ENCODE measurements at places on chromosomes 12 and 14.

GRCh38 chr14:99772371-99773283 lies 20.6 kb upstream of the EML1 start:
- DNase-seq = no peak

DNA sequence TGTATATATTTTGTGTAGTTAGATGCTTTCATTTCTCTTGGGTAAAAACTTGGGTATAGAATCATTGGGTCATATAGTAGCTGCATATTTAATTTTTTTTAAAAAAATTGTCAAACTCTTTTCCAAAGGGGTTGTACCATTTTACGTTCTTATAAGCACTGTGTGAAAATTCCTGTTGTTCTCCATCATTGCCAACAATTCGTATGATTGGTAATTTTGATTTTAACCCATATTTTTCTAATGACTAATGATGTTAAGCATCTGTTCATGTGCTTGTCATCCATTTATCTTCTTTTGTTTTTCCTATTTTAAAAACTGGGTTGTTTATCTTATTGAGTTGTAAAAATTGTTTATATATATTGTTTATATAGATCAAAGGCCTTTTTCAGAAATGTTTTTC lies 77.4 kb downstream of the OTOGL start:
- DNase-seq = no peak

DNA sequence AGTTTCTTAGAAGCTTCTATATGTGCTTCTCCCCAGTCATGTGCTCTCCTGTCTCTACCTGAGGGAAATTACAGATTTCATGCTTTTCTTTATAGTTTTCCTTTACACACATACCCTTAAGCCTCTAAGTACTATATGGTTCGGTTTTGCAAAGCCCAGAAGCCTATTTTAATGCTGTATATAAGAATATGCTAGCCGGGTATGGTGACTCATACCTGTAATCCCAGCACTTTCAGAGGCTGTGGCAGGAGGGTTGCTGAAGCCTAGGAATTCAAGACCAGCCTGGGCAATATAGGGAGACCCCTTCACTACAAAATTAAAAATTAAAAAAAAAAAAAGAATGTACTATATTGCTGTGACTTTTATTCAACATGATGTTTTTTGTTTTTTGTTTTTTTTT lies 15.4 kb downstream of the DGLUCY start:
- no peak for DNase-seq

- DNase-seq = peak; percentile 35
These were observed 121.5 kb downstream of the STXBP6 start for GRCh38 chr14:24928386-24928900.

- no peak for DNase-seq
These were observed 11.2 kb downstream of the LLPH start for GRCh38 chr12:66119229-66119869.

GRCh38 chr12:3461391-3461790 lies 29.6 kb upstream of the PRMT8 start:
- no peak for DNase-seq

- DNase-seq = no peak
These were observed 120.3 kb downstream of the TMEM30B start for GRCh38 chr14:61160798-61161197.

- no peak for DNase-seq
These were observed 316.2 kb downstream of the PAWR start for GRCh38 chr12:79374545-79374944.

GRCh38 chr12:104890476-104891096 lies 67.5 kb downstream of the SLC41A2 start:
- no peak for DNase-seq

DNA sequence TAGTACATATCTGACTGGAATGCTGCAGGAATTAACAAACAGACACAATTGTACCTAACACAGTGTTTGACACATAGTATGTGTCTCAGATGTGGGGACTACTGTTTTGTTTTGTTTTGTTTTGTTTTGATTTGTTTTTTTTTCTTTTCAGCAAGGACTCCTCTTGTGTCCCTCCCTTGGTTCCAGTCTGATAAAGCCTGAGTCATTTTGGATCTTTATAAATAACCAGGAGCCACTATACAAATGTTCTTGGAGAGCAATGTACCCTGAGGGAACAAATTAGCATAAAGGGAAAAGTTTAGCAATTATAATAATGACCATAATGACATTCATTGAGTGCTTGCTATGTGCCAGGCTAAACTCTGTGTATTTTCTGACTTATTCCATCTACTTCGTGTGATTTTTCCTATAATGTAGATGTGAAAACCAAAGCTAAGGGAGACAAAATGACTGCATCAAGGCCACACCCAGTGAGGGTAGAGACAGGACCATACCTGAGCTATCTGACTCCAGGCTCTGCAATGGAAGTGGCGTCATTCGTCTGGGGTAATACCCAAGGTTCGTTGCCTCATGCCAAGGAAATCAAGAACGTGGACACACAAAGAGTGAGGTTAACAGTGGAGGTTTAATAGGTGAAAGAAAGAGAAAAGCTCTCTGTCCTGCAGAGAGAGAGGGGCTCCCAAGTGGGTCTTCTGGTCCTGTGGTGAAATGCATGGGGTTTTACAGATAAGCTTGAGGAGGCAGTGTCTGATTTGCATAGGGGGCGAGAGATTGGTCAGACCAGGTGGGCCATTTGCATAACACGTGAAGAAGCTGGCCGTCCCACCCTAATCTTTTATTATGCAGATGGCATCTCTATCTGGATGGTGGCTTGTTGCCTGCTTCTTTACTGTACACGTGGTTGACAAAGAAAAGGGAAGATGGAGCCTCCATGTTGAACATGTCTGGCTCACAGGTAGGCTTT lies 285.5 kb upstream of the SFSWAP start:
- DNase-seq = no peak

GRCh38 chr12:31954925-31955858 lies 4.0 kb upstream of the RESF1 start:
- DNase-seq = no peak

DNA sequence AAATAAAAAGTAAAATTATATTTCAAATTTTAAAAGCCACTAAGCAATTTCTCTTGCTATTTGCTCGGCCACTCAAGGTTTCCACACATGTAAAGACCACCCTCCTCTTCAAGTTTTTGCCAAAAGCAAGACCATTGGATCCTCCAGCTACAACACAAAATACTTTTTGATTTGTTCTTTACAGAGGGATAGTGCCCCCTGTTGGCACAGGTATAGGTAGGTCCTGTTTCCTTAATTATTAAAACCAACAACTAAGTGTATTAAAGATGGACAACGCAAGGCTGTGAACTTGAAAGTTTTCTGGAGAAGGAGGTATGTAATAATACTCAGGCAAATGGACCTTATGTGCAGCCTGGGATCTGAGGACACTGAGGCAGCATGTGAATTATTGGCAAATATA lies 23.8 kb downstream of the ATP6V1D start:
- DNase-seq = peak; percentile 64

- DNase-seq = no peak
These were observed 31.7 kb downstream of the FUT8 start for GRCh38 chr14:65444230-65444629.

GRCh38 chr12:128163086-128163485 lies 103.9 kb upstream of the TMEM132C start:
- no peak for DNase-seq

GRCh38 chr12:22047494-22047893 lies 1.5 kb downstream of the CMAS start:
- no peak for DNase-seq

GRCh38 chr12:132660052-132660451 lies 27.1 kb downstream of the POLE start:
- DNase-seq = no peak

GRCh38 chr14:45290547-45290946 lies 37.5 kb upstream of the MIS18BP1 start:
- no peak for DNase-seq

GRCh38 chr14:84468153-84468552 lies 1061.8 kb upstream of the FLRT2 start:
- DNase-seq = no peak

- DNase-seq = no peak
These were observed 330.8 kb downstream of the SOX5 start for GRCh38 chr12:23618718-23619117.

- peak; percentile 89 for DNase-seq
These were observed 11.5 kb downstream of the RITA1 start for GRCh38 chr12:113196990-113197389.

- peak; percentile 55 for DNase-seq
These were observed 36.8 kb downstream of the VDR start for GRCh38 chr12:47868041-47868440.

- DNase-seq = no peak
These were observed 103.5 kb upstream of the RASSF8 start for GRCh38 chr12:25854991-25855390.

Measured in choroid plexus epithelial cell (primary cell).